ENCODE measurements at places on chromosomes 12 and 14.

- no peak for DNase-seq
These were observed 1.5 kb downstream of the BLOC1S1 start for GRCh38 chr12:55717011-55718007.

DNA sequence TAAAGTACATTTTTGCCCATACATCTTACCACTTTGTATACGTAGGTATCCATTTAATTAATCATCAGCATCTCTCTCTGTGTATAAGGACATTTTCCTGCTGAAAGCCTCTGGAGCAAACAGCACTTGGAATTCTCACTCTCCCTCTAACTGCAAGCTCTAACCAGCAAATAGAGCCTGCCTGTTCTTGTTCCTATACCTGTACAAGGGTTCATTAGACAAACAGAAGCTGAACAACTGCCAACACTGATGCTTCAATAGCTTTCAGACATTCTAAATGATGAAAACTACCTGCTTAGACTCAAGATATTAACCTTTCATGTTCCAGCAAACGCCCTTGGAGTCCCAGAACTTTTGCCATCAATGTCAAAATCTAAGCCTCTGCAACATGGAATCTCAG lies 98.0 kb downstream of the KCNH5 start:
- DNase-seq = no peak

DNA sequence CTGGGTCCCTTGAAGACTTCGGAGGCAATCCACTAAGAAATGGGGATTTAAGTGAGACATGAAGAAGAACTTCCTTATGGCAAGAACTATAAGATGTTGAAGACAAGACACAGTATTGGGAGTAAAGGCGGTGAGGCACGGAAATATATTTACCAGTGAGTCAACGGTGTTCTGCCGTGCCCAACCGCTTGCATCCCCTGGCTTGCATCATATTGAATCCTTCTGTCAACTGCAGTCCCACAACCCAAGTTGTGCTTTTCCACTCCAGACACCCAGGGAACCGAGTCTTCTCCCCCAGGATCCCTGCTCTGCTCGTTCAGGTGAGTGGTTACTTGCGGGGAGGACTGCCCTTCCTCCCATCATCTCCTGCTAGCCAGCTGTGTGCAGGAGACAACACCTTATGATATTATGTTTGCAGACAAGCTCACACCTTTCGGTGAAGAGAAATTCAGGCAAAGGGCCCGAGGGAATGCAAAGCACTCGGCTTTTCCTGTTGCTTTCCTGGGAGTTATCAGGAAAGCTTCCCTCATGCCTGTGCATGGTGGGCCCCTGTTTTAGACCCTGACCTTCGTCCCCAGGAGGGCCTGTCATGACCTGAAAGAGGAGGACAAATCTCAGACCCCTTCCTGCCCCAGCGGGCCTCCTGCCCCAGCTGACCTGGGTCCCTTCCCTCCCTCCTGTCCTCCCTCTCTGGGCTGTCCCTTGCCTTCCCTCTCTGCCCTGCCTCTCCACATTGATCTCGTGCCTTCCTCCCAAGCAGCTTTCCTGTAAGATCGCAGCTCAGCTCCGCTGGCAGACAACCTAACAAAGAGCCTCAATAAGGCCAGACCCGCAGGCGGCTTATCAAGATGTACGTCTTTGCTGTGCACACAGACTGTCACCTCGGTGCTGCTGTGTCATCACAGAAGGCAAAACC lies 4.3 kb upstream of the LRTM2 start:
- peak; percentile 34 for DNase-seq

- DNase-seq = peak; percentile 8
These were observed 6.1 kb downstream of the METTL3 start for GRCh38 chr14:21505012-21505553.

- DNase-seq = no peak
These were observed 9.5 kb downstream of the TMEM106C start for GRCh38 chr12:47972895-47973294.

GRCh38 chr12:96201272-96202227 lies 7.4 kb downstream of the ELK3 start:
- DNase-seq = no peak

- DNase-seq = peak; percentile 33
These were observed 47.3 kb upstream of the SRP54 start for GRCh38 chr14:34935488-34935887.

DNA sequence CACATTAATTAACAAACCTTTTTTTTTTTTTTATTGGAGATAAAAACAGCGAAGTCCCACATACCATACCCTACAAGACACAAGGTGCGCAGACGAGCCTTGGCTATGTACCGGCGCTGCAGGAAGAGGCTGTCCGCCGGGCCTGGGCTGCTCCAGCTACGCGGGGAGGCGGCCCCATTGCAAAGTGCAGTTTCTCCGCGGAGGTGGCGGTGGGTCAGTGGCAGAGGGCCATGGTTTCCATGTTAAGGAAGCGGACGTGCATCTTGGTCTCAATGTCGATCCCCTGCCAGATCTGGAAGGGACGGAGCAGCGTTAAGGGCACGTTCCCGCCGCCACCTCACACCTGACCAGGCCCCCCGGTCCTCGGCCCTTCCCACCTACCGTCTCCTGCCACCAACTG lies 60.3 kb downstream of the TESC start:
- DNase-seq = no peak

- DNase-seq = no peak
These were observed 907 bp upstream of the EFS start for GRCh38 chr14:23365732-23366425.

GRCh38 chr12:75725521-75726111 lies 214.2 kb upstream of the KRR1 start:
- no peak for DNase-seq

- no peak for DNase-seq
These were observed at the start of gene ITGA7 for GRCh38 chr12:55707841-55708694. ITGA7 (minus strand) TSS chr12:55707904; CDS start chr12:55707682, 222 bp downstream.

DNA sequence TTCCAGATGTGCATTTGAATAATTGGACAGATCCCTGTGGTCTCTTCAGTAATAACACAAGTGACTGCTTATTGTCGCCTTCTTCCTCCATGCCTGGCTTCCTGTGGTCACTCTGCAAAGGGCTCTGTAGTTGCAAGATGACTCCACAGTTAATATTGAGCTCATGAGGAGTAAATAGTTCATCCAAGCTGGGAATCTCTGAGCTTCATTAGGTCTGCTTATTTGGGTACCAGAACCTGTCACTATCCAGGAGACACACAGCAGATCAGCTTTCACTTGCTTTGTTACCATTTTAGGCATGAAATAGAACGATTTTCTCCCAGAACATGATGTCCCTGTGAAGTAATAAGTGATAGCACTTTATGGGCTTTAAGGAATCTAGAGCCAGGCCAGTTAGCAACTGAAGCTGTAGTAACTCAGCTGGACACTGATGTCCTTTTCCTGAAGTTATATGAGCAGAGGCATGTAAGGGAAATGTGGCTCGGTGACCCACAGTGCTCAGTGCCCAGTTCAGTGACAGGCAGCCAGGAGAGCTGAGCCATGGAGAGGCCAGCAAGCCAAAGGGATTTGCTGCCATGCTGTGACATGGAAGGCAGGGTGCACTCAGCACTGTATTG lies 50.1 kb downstream of the CRADD start:
- DNase-seq = no peak

DNA sequence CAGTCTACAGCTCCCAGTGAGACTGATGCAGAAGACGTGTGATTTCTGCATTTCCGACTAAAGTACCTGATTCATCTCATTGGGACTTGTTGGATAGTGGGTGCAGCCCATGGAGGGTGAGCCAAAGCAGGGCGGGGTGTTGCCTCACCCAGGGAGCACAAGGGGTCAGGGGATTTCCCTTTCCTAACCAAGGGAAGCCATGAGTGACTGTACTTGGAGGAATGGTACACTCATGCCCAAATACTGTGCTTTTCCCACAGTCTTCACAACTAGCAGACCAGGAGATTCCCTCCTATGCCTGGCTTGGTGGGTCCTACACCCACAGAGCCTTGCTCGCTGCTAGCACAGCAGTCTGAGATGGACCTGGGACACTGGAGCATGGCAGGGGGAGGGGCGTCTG lies 21.0 kb upstream of the ABCC9 start:
- DNase-seq = no peak

GRCh38 chr12:117489671-117490070 lies 128.2 kb upstream of the NOS1 start:
- no peak for DNase-seq

DNA sequence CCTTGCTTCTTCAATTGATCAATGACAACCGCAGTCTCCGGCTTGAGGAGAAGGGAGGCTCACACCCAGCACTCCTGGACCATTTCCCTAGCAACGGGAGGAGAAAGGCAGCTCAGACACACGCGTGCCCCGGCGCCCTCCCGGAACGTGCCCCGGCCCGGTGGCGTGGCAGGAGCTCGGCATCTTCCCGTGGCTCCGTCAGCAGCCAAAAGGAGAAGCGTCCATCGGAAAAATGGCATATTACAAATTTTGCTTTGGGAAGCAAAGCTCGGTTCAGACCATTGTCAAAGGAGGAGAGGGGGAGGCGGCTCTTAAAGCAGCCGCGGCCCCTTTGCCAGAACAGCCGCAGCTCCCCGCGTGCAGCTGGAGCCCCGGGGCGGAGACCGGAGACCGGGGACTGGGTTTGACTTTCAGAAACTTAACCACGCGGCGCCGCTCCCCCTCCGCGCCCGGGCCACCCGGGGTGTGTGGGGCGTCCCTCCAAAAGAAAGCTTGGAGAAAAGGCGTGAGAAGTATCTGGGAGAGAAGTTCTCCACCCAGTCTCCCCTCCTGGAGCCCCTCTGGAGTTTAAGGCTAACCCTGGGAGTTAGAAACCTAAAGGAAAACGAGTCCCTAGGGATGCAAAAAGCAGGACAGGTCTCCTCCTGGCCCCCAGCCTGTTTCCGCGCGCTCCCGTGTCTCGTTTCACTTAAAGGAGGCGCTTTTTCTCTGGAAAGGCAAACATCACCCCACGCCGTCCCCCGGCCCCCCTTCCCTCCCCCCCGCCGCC lies 545 bp downstream of the PPFIA2 start:
- no peak for DNase-seq

- DNase-seq = no peak
These were observed 682 bp downstream of the ERBB3 start for GRCh38 chr12:56080556-56081138.

DNA sequence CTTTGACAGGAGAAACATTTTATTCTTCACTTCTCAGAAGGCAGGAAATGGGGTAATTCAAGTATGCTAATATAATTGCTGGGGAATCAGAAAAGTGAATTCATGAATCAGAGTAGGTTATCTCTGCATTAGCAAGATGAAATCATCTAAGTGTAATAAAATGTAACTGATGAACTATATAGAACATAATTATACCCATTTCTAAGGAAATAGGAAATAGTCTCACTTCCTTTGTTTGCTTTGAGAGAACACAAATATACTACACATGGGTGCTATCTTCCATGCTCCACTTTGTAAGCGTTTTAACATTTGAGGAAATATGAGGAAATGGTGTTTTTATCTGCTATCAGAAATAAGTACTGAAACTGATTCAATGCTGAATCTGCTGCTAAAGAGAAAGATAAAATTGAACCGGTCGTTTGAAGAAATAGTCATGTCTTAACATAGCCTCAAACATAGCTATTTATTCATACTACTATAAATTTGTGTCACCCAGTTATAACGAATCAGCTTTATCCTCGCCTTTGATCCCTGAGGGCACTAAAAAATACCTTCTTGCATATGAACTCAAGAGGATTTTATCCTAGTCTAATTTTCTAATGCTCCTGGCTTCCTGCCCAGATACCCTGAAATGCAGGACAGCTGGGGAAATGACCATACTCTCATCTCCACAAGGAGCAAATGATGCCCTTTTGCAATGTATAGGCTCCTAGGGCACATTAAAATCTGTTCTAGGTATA lies 696.0 kb downstream of the C12orf50 start:
- DNase-seq = no peak

GRCh38 chr12:66194122-66194521 lies 5.1 kb downstream of the IRAK3 start:
- peak; percentile 32 for DNase-seq

DNA sequence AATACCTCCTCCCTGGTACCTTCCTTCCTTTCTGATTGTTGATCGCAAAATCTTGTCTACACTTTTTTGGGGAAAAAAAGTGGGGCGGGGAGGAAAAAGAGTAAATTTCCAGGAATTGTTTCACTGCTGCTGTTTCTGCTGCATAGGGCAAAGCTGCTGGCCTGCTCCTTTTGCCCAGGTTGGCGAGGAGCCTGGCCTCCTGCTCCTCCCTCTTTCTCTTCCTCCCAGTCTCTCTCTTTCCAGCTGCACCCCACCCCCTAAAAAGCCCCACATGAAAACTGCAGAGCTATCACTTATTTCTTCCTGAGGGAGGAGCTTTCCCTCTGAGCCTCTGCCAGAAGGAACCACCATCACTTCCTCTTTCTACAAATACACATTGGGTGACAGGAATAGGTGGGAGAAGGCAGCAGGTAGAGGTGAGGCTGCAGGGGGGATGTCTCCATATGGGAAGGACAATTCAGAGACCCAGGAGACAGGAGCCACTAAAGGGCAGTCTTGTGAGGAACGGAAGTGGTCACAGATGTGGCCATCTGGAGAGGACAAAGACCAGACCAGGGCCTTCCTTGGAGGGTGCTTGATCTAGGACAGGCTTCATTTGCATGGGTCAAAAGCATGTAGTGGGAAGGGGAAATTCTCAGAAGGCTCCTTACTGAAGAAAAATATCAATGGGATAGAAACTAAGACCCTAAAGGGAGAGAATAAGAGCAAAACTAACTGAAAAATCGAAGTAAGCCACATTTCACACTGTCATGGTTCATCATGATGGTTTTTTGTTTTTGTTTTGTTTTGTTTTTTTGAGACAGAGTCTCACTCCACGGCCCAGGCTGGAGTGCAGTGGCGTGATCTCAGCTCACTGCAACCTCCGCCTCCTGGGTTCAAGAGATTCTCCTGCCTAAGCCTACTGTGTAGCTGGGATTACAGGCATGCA lies 14.8 kb downstream of the ZBTB39 start:
- DNase-seq = peak; percentile 27

DNA sequence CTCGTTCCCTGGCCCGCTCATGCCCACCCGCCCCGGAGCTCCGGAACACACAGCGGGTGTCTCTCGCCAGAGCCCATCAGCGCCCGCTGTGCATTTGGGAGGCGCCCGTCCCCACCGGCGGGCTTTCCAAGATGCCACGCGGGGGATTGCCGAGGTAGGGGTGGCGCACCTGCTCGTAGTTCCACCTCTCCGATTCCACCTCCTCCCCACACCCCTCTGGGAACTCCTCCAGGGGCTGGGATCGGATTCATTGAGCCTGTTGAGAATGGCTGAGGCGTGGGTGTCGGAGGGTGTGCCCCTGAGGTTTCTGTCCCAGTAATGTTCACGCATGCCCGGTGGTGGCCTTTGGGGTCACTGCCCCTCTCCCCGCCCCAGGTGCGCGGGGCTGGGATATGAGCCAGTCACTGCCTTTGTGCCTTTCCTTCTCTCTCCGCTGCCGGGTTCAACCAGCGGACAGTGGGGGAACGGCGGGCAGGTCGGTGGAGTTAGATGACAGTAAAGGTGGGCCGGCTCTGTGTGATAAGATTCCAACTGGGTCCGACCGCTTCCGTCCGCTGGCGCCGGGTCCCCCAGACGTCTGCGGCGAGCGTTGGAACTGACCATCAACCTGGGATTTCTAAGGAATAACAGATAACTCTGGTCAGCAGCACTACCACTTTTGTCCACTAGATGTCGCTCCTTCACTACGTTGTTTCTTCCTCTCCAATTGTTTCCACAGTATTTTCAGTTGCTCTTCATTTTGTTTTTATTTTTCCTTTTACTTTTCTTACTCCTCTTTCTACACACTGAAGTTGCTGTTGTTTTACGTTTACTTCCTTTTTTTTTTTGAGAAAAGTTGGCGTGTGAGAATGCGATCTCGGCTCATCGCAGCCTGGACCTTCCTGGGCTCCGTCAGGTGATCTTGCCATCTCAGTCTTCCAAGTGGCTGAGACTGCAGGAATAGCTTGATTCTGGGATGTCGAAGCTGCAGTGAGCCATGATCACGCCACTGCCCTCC lies 178.1 kb upstream of the ALG10B start:
- DNase-seq = peak; percentile 80
